Activated CD4-positive, alpha-beta T cell treated with anti-CD3 and anti-CD28 coated beads, Interleukin-2, Interleukin-6, amounts not matched to agents 100 ng/mL and 50 ng/mL, durations not matched to agents 16 hours and 8 hours (primary cell): ENCODE measurements at places on chromosomes 7 and 10.

DNA sequence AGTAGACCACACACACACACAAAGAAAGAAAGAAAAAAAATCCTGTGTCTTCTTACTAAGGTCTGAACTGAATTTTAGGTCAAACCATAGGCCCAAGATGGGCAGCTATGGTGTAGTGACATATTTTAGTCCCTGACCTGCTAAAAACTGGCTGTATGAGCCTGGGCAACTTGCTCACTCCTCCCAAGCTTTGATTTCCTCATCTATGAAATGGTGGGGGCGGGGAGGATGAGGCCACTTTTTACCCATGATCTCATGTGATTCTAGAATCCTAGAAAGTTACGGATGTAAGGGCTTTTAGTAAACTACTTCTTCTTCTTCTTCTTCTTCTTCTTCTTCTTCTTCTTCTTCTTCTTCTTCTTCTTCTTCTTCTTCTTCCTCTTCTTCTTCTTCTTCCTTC lies 6.1 kb upstream of the CCL24 start:
- DNase-seq: no peak

- no peak for DNase-seq
Measured at GRCh38 chr10:35464825-35465456, 128.6 kb downstream of the CCNY start.

DNA sequence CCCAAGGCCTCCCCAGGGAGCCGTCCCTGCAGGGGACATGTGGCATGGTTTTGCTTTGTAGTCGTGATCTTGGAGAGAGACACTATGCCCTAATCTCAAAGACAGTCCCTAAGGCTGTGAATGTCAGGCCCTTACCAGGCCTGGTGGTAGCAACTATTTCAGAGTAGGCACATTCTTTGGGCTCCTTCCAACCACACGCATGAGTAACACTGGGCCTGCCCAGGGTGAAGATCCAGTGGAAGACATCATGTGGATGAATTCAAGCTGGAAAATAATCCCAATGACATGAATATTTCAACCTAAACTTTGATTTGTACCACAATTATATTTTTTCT lies 39.5 kb upstream of the INSIG1 start:
- no peak for DNase-seq

GRCh38 chr7:127710635-127711034 lies 58.6 kb downstream of the SND1 start:
- no peak for DNase-seq
